Fibroblast of upper back skin (primary cell): ENCODE measurements at places on chromosomes 1 and 21.

DNA sequence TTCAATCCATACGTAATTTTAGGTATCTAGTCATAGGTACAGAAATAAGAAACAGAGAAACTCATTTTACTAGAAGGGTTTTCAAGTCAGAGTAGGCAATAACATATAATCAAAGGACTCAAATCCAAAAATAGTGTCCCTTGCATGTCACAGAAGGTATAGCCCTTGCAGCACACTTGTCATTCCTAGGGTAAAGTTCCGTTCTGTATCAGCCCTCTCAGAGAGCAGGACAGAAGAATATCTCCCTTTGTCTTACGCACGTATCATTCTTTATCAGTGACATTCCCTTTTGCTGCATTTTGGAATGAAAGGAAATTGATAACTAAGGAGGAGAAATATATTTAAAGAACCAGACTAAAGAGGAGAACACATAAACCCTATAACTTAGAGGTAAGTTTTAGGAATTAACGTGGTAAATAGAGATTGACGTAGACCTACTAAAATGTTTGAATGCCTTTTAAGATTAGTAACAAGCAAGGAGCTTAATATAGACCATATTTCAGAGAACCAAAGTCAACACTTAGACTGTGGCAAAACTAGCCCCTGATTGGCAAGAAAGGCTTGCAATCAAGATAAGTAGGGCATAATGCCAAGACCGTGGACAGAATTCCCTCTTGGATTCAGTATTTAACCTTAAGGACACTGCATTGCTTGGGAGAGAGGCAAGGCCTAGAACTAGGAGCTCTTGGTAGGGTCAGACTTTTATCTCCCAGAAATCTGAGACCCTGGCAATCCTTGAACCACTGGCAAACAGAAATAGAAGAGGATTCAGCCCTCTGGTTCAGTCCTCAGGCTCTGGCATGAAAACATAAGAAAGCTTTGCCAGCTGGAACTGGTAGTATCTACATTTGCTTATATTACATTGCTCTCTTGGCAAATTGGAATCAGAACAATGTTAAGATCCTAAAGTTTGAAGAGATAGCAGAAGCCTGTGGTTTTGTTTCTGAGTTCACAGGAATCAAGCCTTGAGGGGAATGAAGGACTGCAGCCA lies 232.1 kb downstream of the ASTN1 start:
- DNase-seq = no peak

GRCh38 chr1:24277420-24278169 lies 41.6 kb upstream of the GRHL3 start:
- DNase-seq = peak; percentile 56

DNA sequence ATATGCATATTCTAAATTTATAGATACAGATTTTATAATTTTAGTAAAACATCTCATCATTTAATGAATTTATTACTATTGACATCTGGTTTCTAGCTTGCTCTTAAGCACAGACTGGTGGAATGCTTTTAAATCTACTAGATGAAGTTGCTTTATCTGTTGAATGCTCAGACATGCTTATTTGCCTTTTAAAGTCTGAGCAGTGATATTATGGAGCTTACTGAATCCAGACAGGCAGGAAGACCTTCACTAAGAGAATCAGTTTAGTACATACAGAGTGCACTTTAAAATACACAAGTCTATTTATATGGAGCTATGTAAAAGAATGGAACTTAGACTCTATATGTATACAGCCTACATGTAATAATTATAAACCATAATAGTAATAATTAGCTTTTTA lies 16.6 kb downstream of the SDCCAG8 start:
- DNase-seq = no peak

GRCh38 chr1:67001682-67002425 lies 52.1 kb downstream of the SLC35D1 start:
- DNase-seq = no peak

- no peak for DNase-seq
These were observed 13.9 kb downstream of the CHIT1 start for GRCh38 chr1:203215573-203215972.

DNA sequence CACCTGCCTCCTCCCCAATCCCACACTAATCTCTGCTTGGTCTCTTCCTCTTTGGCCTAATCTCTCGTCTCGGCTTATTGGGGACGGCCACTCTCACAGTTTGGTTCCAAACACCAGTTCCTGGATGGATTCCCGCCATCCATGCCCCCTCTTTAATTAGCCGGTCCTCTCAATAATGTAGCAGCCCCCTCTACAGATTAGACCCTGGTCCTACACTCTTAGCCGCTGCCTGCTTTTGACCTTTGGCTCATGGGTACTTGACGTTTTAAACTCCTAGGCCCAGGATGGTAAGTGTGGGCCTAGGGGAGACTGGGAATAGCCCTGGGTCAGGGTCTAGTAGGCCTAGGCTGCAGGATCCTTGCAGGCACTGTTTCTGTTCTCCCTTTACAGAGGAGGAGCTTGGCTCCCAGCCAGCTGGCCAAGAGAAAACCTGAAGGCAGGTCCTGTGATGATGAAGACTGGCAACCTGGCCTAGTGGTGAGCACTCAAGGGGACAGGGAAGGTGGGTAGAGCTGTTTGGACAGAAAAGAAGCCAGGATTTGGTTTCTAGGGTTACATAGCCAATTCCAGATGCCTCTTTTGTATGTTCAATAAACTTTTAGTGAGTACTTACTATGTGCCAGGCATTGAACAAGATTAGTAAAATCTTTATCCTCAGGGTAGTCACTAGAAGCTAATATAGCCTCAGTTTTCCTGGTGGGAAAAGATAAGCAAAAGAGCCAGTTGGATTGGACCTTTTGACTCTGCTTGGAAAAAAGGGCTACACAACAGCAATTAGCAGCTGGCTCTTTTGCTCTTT lies 758 bp downstream of the RAD54L start:
- DNase-seq = no peak

GRCh38 chr1:37725851-37726613 lies 33.7 kb downstream of the CDCA8 start:
- no peak for DNase-seq

- no peak for DNase-seq
These were observed 182.0 kb downstream of the CDC42BPA start for GRCh38 chr1:227136210-227136820.

DNA sequence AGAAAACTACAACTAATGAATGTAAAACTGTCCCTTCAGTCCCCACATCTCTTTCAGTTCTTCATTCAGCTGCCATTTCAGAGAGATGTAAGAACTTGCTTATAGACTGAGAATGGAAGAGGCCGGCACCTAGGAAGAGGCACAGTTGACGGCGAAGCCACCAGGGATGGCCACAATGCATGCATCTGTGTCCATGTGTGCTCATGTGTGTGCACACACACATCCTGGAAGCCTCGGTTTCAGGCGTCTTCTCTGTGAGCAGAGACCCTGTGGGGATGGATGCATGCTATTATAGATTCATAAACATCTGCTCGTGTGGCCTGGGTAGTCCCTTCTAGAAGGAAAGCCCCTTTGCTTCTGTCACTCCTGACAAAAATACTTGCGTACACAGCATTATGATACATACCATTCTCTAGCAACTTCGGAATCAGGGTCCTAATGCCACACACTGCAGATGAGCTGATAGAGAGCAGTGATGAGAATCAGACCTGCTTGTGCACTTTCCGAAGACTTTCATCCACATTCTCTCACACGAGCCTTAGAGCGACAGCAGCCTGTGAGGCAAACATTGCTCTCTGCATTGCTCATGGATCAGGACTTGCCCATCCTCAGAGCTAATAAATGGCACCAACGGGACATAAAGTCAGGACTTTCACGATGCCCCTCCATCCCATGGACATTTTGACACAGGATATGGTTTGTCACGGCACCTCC lies 12.4 kb upstream of the GPR61 start:
- DNase-seq = no peak

DNA sequence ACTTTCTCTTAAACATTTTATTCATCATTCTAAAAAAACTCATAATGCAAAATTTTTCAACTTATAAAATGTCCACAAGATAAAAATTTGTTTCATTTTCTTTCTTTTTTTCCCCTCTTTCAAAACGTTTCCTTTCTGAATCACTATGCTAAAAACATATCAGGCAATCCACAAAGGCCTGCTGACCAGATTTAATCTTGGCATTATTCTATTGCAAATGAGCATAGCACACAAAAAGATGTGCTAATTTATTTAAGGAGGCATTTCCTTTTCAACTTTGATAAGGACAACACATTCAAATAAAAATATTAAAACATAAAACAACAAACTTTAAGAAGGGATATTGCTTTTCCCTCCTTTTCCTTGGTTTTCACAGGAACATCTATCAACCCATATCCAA lies 215.3 kb upstream of the FOXD3 start:
- DNase-seq = no peak

- DNase-seq = no peak
These were observed 396.9 kb downstream of the ADGRL2 start for GRCh38 chr1:82197606-82198005.

DNA sequence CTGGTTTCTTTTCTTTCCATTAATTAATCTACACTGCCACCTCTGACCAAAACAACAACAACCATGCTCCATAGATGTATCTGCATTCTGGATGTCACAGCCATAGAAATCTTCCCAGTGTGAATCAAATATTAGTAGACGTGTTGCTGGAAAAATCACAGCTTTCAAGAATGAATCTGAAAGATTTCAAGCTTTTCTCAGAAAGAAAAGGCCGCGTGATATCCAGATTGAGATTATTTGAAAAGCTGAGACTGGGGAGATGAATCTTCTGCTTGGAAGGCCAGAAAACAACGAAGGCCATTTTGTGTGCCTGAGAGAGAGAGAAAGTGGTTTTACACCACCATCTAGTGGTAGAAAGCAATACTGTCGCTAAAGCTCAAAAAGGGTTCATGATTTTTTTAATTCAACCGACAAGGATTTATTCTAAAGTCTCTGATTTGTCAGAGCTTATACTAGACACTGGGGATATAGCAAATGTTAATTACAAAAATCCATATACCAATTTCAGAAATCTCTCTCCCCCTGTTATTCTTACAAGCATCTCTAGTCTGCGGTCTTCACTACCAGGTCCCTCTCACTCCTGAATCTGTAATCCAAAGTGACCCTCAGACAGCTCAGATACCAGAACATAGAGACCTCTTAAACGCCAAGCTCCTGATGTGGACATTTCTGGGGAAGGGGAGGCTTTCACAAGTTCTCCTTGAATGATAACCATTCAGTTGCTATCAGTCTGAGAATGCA lies 87.5 kb upstream of the SGIP1 start:
- DNase-seq = peak; percentile 73

GRCh38 chr1:92575123-92575522 lies 88.4 kb upstream of the GFI1 start:
- DNase-seq = no peak

DNA sequence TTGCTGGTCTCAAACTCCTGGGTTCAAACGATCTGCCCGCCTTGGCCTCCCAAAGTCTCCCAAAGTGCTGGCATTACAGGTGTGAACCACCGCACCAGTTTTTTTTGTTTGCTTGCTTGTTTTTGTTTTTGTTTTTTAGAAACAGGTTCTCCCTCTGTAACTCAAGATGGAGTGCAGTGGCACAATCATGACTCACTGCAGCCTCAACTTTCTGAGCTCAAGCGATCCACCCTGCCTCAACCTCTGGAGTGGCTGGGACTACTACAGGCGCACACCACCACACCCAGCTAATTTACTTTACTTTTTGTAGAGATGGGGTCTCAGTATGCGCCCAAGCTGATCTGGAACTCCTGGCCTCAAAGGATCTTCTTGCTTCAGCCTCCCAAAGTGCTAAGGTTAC lies 47.3 kb upstream of the USP1 start:
- DNase-seq = no peak

GRCh38 chr1:42127767-42128166 lies 25.4 kb upstream of the GUCA2B start:
- DNase-seq = no peak

- peak; percentile 46 for DNase-seq
These were observed 325.2 kb downstream of the DUSP10 start for GRCh38 chr1:221416723-221417122.

GRCh38 chr1:244066954-244067716 lies 16.1 kb downstream of the ZBTB18 start:
- no peak for DNase-seq

DNA sequence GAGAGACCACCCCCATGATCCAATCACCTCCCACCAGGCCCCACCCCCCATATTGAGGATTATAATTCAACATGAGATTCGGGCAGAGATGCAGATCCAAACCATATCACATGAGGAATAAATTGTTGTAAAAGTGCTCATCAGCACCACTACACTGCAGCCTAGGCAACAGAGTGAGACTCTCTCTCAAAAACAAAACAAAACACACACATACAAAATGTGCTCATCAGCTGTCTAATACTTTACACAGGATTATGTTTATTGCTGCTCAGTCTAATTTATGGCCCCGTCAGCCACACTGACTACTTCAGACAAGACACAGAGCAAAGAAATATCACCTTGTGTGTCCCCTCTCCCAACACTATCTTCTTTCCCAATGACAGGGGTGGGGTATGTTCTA lies 72.9 kb upstream of the PPM1J start:
- no peak for DNase-seq

DNA sequence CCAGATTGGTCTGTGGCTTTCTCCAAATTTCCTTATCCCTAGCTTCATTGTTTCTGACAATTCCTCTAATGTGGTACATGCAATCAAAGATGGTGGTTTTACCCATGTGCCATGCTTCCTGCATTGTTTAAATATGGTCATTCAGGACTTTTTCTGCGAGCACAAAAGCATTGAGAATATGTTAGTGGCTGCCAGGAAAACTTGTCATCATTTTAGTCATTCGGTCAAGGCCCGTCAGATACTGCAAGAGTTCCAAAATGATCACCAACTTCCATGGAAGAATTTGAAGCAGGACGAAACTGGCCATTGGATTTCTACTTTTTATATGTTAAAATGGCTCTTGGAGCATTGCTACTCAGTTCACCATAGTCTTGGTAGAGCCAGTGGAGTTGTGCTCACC lies 3.7 kb downstream of the ZBED6 start:
- no peak for DNase-seq

DNA sequence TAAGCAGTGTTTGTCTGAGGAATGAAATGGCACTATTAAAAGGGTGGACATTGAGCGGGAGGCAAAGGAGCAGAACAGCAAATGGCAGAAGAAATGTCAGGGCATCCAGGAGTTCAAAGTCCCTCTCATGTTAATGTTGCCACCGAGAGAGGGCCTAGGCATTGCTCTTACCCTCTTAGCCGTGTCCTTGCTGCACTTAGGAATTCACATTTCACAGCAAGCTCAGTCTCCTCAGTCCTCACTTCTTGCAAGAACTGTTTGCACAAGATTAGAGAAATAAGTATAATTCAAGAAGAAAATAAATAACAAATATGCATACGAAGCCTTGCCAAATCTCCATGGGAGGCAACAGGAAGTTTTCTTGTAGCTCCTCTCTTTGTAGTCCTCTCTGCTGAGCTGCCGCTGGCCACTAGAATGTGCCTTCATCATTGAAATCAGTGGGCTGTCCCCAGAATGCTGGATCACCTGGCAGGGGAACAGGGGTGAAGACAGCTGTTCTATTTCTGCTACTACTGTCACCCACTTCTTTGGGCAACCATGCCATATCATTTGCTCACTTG lies 205.8 kb downstream of the ZNF326 start:
- DNase-seq = no peak
